ENCODE measurements at places on chromosomes 1 and 21.

- DNase-seq, result no peak
Observed at GRCh38 chr1:26412180-26412840, 1.7 kb downstream of the LIN28A start.

DNA sequence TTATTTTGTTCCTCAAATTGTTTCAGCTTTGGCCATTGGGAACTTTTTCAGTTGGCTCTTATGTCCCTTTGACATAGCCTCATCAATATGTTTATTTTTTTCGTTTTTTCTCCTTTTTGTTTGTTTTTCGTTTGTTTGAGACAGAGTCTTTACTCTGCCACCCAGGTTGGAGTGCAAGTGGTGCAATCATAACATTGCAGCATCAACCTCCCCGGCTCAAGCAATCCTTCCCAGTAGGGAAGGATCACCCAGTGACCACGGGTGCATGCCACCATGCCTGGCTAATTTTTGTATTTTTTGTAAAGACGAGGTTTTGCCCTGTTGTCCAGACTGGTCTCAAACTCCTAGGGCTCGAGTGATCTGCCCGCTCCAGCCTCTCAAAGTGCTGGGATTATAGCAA, 8.1 kb downstream of the POLR3GL start:
- DNase-seq, result no peak

GRCh38 chr1:47818682-47819573, 178.3 kb downstream of the TRABD2B start:
- no peak for DNase-seq

GRCh38 chr1:190739926-190740325, 262.3 kb upstream of the BRINP3 start:
- DNase-seq, result no peak

DNA sequence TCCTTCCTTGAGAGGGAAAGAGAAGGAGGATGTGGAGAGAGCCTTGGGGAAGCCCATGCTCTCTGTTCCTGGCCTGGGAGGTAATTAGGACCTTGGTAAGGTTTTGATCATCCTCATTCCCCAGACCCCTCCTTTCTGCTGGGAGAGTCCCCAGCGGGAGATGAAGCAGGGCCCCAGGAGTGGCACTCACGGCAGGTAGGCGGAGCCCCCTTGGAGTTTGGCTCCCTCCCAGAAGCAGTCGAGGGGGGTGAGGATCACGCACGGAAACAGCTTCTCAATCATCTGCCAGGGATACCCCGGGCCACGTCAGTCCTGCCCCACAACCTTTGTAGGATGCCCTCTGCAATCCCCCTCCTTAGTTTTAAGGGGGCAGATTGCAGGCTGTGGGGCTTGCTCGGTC, 11.5 kb downstream of the PTCH2 start:
- DNase-seq, result no peak

All from bone marrow (tissue), 2 donors.